Activated CD4-positive, alpha-beta T cell treated with anti-CD3 and anti-CD28 coated beads for 4 hours (primary cell): ENCODE measurements at places on chromosomes 12 and 14.

DNA sequence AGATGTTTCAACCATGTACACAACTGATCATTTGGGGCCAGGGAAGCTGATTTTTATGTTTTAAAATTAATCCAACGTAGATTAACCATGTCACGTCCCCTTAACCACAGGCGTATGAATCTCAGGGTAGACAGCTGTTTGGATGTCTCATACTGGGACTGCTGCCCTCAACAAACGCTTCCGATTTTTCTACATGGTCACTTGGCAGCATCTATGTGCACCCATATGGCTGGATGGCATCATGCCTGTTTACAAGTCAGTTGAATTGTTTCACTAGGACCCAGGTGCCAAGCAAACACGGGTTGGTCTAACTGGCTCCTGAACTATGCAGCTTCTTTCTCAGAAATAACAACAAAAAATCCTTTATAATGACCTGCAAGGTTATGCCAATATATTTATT is 393.8 kb downstream of the NPAS3 start:
- DNase-seq: no peak

- DNase-seq: peak; percentile 46
These were observed 32.6 kb upstream of the HIF1A start for GRCh38 chr14:61662437-61663311.

DNA sequence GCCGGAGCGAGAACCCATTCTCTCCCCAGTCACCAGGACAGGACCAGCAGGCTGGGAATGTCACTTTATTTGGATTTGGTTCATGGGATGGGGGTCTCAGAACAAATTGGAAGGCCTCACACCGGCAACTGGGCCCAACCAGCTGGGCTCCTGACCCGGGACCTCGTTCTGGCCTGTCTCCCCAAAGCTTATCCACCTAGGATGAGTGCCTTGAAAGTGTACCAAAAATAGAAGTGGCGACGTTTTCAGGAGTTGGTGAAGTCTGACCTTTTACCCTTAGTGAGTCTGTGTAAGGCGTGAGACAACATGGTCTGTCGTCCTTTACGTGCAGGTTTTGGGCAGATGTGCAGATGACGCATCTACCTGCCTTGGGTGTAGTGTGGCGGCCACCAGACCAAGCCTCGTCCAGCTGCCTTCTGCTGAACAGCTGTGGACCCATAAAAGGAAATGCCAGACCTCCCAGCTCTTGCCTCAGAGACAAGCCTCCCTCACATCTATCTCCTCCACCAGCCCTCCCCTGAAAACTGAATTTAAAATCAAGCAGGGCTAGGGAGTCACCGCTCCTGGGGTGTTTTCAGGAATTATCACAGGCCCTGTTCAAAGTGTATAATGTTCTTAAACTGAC is 36.6 kb upstream of the CLMN start:
- no peak for DNase-seq

DNA sequence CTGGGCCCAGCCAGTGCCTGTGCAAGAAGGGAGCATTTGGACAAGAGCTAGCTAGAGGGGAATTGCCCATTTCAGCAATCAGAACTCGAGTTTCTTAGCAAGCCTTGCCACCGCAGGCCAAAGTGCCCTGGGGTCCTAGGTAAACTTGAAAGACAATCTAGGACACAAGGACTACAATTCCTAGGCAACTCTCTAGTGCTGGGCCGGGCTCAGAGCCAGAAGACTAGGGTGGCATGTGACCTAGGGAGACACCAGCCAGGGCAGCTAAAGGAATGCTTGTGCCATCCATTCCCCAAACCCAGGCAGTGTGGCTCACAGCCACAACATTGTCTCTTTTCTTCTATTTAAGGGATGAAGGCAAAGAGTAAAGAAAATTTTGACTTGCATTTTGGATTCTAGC is 205.0 kb downstream of the BMP4 start:
- no peak for DNase-seq

DNA sequence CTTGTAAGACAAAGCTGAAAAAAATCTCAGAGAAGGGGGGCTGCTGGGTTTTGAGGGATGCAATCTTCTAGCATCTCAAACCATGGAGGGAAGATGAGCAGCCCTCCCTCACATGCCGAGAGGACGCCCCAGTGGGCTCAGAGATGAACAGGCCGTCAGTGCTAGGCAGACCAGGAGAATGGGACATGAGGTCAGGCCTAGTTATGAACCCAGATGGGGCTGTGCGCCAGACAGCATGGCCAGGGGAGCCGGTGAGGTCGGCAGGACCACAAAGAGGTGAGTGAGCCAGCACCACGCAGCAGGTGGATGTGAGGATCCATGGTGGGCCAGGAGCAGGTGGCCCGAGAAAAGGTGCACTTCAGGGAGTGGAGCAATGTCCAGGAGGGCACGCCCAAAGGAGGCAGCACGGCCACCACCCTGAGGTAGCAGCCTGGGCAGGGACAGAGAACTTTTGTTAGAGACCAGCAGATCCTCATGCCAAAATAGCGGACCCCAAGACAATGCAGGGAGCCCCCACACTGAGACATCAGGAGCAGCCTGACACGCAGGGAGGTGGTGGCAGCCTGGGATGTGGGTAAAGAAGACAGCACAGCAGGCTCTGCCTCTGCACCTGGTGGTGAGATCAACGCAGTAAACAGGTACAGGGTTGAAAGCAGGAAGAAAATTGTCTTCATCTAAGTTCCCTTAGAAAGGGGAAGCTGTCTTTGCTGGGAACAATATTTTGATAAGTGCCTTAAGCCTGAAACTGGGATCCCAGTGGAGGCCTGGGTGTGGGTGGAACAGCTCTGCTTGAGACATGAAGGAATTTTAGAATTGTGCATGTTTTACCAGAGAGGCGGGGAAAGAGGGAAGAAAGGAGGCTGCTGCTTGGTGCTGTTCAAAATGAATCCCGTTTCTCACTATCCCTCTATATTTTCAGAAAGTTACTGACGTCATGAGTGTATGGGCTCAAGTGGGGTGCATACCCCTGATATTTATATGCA is 17.8 kb upstream of the MCRS1 start:
- DNase-seq: no peak

DNA sequence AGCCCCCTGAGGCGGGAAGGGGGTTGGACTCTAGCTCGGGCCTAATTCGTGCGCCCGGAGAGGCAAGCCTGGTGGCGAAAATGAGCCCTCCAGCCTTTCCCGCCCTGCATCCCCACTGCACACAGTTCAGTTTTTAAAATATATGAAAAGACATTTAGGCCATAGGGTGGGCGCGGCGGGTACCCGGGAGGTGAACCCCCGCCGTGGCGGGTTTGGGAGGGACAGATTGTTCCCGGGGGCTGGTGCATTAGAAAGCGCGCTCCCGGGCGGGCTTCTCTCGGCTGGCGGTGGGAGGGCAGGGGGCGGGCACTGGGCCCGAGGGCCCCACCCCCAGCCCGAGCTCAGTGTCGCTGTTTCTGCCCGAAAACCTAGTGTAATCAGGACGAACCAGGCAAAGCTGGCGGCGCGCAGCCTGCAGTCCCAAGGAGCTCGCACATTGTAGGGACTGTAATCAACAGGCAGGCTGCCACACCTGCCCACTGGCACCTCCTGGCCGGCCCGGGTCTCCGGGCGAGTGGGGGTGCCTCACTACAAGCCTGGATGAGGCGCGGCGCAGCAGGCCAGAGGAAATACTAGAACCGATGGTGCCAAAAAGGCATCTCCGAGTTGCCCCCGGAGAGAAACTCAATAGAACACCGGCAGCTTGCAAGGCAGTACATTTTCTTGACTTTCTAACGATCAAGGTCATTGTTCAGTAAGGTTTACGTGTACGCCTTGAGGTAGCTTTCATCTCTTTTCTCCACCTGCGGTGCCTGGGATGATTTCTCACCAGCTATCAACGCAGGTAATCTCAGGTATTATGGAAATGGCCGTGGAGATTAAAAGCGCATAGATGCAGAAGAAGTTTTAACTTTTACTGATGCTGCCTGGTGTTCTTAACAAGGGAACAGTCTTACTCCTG is 764 bp upstream of the SPTB start:
- DNase-seq: peak; percentile 59

GRCh38 chr12:52050116-52050757 is 1.0 kb upstream of the NR4A1 start:
- DNase-seq: no peak

DNA sequence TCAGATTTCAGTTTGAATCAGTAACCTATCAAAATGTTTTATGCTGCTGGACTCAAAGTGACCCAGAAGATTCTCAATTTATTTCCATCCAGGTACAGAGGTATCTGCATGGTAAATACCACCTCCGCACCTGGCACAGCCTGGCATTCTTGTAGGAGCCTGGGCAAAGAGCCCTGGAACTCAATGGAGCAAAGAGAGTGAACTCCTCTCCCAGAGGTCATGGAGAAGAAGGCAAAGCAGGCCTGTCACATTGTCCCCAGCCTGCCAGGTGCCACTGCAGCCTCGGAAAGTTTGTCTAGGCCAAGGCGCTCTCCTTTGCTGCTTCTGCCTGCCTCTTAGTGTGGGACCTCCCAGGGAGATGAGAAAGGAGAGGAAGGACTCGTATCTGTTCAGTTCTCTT is 319.8 kb downstream of the ZFP36L1 start:
- DNase-seq: no peak

GRCh38 chr12:103572312-103573045 is 14.6 kb upstream of the STAB2 start:
- no peak for DNase-seq

GRCh38 chr14:96464136-96464535 is 38.0 kb upstream of the PAPOLA start:
- DNase-seq: no peak

- peak; percentile 38 for DNase-seq
These were observed 79.9 kb downstream of the ARF6 start for GRCh38 chr14:49972823-49973222.

DNA sequence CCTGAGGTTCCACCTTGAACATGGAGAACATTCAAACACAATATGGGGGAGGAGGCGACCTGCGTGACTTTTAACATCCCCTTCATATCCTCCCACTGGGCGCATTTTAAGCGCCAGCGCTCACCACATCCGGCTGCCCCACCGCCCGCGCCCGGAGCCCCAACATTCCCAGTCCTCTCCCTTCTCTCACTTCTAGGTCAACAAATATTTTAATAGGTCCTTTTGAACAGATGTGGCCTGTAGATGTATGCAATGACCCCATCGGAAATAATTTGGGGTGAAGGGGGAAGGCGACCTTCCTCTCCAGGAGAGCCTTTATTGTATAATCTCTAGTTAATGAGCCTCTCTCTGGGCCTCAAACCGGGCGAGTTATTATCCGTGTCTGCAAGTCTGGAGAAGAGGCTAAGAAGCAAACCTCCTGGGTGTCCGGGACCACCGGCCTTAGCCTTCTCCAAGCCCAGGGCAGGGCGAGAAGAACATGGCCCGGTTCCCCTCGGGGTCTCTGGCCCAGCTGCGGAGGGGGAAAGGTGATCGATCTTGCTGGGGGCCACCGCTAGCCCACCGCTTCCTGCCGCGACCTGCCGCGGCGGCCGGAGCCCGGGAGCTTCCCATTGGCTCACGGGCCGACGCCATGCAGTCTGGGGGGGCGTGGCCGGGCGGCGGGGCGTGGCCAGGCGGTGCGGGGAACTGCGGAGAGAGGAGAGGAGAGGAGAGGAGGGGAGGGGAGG is 83.2 kb upstream of the HMGA2 start:
- peak; percentile 44 for DNase-seq

GRCh38 chr12:106893451-106893850 is 62.3 kb upstream of the TMEM263 start:
- DNase-seq: no peak

DNA sequence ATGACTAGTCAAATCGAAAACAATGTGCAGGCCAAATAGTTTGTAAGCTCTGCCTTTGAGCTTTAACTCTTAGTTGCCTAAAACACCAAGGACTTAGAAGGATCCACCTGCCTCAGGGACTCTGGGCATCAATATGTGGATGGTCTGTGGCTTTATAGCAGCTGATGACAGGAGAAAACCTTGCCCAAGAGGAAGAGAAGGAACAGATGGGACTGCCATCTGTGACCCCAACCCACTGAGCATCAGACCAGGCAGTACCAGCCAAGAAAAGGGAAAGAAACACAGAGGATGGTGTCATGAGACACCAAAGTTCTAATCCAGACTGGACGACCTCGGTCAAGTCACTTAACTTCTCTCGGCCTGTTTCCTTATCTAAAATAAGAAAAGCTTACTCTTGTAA is 12.7 kb downstream of the TGFB3 start:
- DNase-seq: no peak

DNA sequence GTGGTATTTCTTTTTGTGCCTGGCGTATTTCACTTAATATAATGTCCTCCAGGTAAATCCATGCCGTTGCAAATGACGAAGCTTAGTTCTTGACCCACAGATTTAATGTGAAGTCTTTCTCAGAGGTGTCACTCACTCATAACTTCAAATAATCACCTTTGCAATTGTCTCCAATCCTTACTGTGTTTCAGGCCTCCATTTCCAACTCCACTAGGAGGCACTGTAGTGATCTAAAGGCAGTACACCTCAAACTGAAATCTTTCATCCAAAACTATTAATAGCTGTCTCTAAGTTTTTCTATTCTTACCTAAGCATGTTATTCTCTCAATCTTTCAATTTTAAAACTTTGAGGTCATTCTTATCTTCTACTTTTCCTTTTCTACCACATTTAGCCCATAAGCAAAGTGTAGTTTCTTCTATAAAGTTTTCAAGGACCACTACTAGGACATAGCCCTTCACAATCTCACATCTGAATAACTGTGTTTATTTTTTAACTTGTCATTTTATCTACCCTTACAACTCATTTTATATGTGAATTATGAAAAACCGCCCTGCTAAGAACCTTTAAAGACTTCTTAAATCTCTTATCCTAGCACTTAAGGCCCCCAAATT is 25.5 kb upstream of the FBXO34 start:
- peak; percentile 41 for DNase-seq

- DNase-seq: no peak
These were observed 9.5 kb downstream of the CNTN1 start for GRCh38 chr12:40701756-40702155.

DNA sequence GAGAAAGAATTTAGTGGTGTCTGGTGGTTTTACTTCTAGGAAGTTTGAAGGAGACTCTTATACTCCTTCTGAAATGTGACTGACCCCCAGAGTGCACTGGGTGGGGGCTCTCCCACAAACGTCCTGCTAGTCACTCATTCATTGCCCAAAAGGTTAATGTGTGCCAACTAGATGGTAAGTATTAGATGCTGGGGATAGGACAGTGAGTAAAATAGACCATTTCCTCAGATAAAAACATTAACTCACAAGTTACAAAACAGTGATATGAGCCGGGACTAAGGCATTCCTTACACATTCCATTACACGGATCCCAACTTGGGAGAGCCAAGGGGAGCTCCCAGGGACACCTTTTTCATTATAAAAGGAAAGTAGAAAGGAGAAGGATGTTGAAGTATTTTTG is 185.1 kb downstream of the ATXN7L3B start:
- no peak for DNase-seq
